Fibroblast of villous mesenchyme (primary cell): ENCODE measurements at places on chromosomes 2 and 18. TPM values are rescaled to one million over a fixed set of nuclear protein-coding genes. Genes with fewer than 3 reads are reported as not detected.

GRCh38 chr2:178628605-178629004 is 148.3 kb downstream of the PLEKHA3 start:
- peak; percentile 28 for DNase-seq

The PRSS56 gene
- total RNA-seq = not detected in 2 replicates

The GULP1 gene
- 53.1 and 118 TPM in 2 replicates for total RNA-seq

The SLC14A1 gene
- total RNA-seq = 0.86 and 9.3 TPM in 2 replicates

The FAP gene
- total RNA-seq = 207 and 223 TPM in 2 replicates
